ENCODE measurements at places on chromosomes 12 and 14.

GRCh38 chr12:59240048-59240447 is 319.7 kb upstream of the LRIG3 start:
- no peak for DNase-seq

GRCh38 chr14:101716077-101716950 is 45.2 kb upstream of the PPP2R5C start:
- peak; percentile 32 for DNase-seq

DNA sequence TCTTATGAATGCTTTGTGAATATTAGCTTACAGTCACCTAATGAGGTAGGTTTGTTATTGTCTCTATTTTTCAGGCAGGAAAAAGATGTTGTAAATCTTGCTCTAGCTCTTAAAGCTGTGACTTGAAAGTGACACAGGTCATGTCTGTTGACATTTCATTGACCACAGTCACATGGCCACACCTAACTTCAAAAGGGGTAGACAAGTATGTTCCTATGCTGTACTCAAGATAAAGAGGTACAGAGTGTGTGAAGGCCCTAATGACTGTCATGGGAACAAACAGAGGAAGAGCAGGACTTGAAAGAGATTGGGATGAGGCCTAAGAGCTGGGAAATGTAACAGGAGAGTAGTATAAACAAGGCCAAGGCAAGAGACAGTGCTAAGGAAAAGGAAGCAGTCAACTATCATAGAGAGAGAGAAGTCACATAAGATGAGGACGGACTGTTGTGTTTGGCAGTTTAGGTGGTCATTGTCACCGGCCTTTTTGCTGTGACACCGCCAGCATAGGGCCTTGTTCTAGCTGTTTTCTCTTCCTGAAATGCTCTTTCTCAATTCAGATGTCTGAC is 181.0 kb downstream of the CFAP54 start:
- no peak for DNase-seq

GRCh38 chr12:52741375-52742195 is 35.6 kb downstream of the KRT76 start:
- peak; percentile 87 for DNase-seq

DNA sequence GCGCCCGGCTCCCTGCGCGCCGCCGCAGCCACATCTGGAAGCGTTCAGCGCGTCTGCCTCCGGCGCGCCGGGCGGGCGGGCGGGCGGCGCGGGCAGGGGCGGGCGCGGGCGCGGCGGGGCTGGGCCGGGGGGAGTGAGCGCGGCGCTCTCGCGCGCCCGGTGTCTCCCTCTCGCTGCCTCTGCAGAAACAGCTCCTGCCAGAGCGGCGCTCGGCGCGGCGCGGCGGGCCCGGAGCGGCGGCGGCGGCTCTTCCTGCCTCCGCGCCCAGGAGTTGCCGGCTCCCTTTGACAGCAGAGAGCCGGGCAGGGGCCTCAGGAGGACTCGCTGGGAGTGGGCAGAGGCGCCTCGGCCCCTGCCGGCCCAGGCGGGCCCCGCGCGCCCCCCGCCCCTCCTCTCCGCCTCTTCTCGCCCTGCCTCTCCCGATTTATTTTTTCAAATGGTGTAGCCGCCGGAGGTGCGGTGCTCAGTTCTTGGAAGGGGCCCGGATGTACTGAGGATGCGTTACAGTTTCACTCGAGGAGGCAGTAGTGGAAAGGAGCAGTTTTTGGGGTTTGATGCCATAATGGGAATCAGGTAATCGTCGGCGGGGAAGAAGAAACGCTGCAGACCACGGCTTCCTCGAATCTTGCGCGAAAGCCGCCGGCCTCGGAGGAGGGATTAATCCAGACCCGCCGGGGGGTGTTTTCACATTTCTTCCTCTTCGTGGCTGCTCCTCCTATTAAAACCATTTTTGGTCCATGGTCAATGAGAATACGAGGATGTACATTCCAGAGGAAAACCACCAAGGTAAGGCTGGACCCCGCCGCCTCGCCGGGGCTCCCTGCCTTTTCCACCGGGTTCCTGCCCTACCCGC is at the start of gene CACNA1C:
CACNA1C (plus strand) TSS at position 162 of the 853 bp plus-strand sequence; CDS start at position 738, 576 bp downstream.
- DNase-seq = peak; percentile 93

DNA sequence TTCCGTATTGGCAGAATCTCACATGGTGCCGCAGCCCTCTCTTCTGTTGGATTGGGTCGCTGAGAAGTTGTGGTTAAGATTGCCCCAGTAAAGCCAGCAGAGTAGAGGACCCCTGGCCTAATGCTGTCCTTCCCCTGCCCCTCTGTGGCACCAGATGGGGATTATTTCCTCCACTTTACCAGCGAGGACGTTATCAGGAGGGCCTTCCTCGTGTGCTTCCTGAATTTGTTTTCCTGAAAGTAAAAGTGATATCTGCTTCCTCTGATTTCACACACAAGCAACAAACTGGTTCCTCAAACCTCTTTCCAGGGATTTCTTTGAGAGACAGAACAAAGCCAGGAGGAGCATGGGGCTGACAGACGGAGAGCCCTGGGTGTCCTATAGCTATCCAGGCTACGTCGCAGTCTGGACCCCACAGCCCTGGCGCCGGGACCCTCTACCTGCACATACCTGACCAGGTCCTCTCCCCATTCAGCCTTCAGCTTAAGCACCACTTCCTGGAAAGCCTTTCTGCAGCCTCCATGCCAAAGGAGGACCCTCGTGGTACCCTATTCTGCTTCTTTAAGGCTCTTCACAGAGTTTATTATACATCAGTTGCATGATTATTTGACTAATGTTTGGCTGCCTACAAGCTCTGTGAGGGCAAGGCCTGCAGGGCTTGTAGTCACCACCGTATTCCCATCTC is 314.8 kb upstream of the FKBP4 start:
- DNase-seq = no peak

- DNase-seq = no peak
Measured at GRCh38 chr12:62331306-62331705, 71.1 kb downstream of the USP15 start.

- DNase-seq = peak; percentile 45
Measured at GRCh38 chr12:123286652-123287373, 15.2 kb upstream of the CDK2AP1 start.

DNA sequence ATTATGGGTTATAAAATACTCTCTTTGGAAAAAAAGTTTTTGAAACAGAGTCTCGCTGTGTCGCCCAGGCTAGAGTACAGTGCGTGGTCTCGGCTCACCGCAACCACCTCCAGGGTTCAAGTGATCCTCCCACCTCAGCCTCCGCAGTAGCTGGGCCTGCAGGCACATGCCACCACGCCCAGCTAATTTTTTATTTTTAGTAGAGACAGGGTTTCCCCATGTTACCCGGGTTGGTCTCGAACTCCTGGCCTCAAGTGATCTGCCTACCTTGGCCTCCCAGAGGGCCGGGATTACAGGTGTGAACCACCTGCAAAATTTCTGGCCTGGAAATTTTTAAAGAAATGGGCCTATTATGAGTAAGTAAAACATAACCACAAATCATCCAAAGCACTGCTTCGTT is 3.8 kb downstream of the USP15 start:
- DNase-seq = no peak

DNA sequence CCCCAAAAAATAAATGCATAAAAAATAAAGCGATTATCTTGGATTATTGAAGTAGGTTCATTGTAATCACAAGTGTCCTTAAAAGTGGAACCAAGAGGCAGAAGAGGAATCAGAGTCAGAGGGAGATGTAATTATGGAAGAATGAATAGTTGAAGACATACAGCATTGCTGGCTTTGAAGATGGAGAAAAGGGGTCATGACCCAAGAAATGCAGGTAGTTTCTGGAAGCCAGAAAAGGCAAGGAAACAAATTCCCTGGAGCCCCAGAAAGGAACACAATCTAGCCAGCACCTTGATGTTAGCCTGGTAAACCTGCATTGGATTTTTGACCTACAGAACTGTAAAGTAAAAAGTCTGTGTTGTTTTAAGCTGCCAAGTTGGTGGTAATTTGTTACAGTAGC is 57.5 kb upstream of the PTGR2 start:
- DNase-seq = no peak

- no peak for DNase-seq
Measured at GRCh38 chr14:84456946-84457345, 1073.0 kb upstream of the FLRT2 start.

DNA sequence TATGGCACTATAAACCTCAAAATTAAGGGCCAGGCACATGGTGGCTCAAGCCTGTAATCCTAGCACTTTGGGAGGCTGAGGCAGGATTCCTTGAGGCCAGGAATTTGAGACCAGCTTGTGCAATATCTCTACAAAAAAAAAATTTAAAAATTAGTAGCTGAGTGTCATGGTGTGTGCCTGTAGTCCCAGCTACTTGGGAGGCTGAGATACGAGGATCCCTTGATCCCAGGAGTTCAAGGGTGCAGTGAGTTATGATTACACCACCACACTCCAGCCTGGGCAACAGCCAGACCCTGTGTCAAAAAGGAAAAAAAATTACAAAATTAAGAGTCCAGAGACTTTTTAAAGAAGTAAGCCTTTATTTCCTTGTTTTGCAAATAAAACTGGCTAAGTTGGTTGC is 1.8 kb upstream of the GCN1 start:
- DNase-seq = no peak

DNA sequence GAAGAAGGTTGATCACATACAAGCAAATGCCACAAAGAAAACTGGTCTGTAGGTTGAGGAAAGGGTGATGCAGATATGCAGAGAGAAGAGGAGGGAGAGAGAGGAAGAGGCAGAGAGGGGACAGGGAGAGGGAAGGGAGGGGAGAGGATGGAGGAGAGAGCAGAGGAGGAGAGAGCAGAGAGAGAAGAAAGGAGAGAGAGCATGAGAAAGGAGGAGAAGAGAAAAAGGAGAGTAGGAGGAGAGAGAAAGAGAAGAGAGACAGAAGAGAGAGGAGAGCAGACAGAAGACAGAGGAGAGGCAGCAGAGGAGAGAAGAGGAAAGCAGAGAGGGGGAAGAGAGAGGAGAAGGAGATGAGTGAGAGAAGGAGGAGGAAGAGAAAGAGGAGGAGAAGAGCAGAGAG is 59.2 kb downstream of the STXBP6 start:
- DNase-seq = no peak

DNA sequence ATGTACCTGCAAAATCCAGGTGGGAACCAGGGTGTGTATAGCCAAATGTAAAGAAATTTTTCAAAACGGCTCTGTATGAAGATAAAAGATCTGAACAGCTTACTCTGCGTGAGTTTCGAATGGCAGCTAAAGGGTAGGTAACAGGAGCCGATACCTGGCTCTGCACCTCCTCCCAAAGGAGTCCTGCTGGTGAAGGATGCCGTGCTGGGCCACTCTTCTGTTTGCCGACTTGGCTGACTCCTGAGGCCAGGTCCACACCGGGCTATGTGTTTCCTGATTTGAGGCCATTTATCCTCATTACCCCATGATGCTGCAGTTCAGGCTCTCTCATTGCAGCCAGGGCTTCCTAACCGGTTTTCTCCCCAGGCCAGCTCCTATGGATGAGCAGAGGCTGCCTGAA is 244.6 kb downstream of the SLC41A2 start:
- peak; percentile 62 for DNase-seq

GRCh38 chr14:75254381-75254822 is 24.2 kb upstream of the FOS start:
- no peak for DNase-seq
